ENCODE measurements at places on chromosomes 1 and 21. TPM values are rescaled to one million over a fixed set of nuclear protein-coding genes. Genes with fewer than 3 reads are reported as not detected.

GRCh38 chr1:218401998-218402785 is 57.1 kb downstream of the TGFB2 start:
- H3K27me3 ChIP-seq, result peaks cover 48% of the 10 kb centered on the region
- H3K36me3 ChIP-seq, result peaks cover 5% of the 10 kb centered on the region
- H3K4me1 ChIP-seq, result no peaks in the 10 kb centered on the region

DNA sequence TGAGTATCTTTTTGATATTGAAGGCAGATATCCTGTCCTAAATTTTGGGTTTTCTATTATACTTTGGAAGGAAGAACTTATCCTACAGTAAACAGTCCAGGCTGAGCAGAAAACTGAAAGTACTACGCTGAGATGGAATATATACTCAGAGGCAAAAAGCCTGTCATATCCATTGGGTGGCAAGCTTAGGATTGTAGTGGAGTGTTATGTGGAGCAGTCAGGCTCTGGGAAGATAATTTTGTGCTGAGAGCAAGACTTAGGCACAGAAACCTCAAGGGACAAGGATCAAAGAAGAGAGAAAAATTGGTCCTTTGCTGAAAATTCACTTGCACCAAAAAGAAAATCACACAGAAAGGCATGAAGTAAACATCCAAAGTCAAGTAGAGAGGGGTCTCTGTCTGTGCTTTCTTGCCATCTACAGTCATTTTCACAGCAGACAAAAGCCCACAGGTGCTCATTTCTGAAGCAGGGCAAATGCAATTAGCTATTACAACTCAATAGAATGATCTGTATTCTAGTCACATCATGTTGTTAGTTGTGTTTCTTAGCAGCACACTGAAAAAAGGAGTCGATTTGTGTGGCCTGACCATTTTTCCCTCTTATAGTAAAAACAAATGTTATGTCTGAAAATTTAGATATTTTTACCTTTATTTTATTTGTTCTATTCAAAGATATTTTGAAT is 38.5 kb downstream of the CRB1 start:
- DNase-seq, result no peak
- no peak overlapping the region for H3K27ac ChIP-seq
- H3K4me1 ChIP-seq, result no peaks in the 10 kb centered on the region
- no peak overlapping the region for H3K4me3 ChIP-seq
- H3K36me3 ChIP-seq, result no peaks in the 10 kb centered on the region
- peaks cover 10% of the 10 kb centered on the region for H3K27me3 ChIP-seq

DNA sequence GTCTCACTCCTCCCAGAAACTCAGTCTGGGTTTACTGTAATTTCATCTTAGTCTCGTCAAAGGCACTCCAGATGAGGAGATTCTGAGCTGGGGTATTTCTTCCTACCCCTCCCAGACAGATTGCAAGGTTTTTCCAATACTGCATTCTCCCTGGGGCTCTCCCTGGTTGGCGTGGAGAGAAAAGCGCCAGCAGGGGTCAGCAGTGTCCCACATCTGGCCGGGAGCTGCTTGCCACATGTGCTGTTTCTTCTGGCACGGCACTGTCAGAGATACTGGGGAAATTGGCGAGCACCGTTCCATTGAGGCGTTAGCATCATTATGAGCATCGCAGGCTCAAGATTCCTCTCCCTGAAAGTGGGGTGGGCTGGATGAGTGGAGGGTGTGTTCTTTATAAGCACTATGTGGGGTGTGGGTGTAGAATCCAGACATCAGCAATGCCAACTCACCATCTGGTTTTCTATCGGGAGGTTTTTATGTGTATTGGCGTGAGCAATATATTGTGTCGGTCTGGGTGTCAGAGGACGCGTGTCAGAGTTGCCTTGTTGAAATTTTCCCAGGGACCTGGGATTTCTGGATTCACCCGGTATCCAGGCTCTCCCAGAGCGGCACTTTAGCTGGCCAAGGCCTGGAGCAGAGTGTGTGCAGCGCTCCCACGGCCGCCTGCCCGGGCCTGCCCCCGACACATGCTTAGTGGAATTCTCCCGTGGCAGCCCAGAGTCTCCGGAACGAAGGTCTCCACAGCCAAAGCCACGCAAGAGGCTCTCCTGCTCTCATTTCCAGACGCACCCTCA is 8.0 kb upstream of the NAV1 start:
- no peak overlapping the region for H3K4me3 ChIP-seq
- H3K27me3 ChIP-seq, result peaks cover 22% of the 10 kb centered on the region
- DNase-seq, result no peak
- no peak overlapping the region for H3K27ac ChIP-seq

DNA sequence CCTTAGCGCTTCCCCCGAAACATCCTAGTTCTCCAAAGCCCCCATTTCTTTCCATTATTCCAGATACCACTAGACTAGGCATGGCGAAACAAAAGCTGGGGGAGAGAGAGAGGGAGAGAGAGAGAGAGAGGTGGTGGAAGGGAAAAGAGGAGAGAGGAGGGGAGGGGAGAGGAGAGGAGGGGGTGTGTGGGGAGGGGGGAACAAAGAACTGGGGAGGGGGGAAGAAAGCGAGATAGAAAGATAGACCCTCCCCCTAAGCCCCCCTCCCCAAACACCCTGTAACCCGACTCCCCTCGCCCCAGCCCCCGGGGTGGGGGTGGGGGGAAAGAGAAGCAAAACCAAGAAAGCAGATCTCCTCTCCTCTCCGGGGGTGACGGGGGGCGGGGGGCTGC is 352 bp downstream of the MEX3A start:
- H3K27ac ChIP-seq, result no peak overlapping the region
- H3K4me3 ChIP-seq, result peak overlapping the region; percentile 88
- peaks cover 13% of the 10 kb centered on the region for H3K4me1 ChIP-seq
- H3K27me3 ChIP-seq, result peaks cover 48% of the 10 kb centered on the region

DNA sequence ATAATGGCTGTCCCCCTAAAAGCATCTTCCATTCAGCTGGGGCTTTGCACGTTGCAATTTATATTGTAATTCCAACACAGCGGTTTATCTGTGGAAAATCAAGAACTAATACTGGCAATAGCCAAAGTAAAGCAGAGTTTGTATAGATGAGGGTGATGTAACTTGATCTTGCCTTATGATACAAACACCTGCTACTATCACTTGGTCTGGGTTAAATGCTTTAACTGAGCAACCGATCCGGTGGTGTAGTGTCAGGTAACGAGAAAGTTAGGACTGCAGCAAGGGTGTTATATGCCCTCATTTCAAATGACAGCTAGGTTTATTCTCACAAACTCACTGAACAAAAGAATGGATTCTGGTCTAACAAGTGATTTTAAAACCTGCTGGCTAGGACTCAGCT is 47.3 kb upstream of the PLPPR4 start:
- no peak for DNase-seq
- no peak overlapping the region for H3K27ac ChIP-seq
- H3K36me3 ChIP-seq, result no peaks in the 10 kb centered on the region
- H3K27me3 ChIP-seq, result peaks cover 10% of the 10 kb centered on the region
- no peaks in the 10 kb centered on the region for H3K4me1 ChIP-seq

DNA sequence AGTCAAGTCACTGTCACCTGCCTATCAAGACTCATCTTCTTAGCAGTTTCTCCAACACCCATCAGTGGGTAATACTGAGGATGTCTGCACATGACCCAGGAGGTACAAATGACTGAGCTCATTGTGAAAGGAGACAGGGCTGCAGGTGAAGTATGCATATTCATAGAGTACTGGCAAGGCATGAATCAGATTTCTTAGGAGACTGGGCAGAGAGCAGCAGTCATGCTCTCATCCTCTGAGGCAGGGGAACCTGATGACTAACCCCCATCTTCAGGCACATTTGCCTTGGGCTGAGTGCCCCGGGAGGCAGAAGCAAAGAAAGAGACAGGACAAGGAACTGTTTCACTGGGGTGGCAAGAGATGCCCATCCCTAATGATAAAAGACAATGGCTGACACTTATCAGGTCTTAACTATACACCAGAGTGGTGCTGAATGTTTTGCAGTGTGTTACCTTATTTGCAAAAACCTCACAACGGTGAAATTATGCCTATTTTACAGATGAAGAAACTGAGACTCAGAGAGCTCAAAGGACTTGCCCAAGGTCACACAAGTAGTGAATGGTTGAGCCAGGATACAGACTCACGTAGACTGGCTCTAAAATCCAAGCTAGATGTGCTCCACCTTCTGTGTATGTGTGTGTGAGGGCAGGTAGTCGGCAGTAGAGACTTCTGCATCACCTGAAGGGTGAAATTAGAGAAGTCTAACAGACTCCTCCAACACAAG is 9.2 kb upstream of the GRHL3 start:
- H3K4me1 ChIP-seq, result no peaks in the 10 kb centered on the region
- no peak overlapping the region for H3K27ac ChIP-seq
- H3K27me3 ChIP-seq, result peaks cover 13% of the 10 kb centered on the region
- no peak overlapping the region for H3K4me3 ChIP-seq
- no peak for DNase-seq

DNA sequence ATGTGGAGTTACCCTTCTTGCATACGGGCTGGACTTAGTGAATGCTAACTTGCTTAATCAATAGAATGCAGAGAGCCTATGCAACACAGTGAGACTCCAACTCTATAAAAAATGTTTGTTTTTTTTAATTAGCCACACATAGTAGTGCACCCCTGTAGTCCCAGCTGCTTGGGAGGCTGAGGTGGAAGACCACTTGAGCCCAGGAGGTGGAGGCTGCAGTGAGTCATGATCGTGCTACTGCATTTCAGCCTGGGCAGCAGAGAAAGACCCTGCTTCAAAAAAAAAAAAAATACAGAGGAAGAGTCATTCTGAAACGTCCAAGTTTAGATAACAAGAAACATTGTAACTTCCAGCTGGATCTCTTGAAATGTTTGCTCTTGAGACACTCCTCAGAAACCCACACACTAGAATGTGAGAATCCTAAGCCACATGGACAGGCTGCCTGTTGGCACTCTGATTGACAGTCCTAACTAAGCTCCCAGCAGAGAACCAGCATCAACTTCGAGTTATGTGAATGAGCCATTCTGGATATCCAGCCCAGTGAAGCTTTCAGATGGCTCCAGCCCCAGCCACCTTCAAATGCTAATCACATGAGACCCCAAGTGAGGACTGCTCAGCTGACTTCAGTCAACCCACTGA is 20.0 kb upstream of the CAP1 start:
- H3K27me3 ChIP-seq, result peaks cover 5% of the 10 kb centered on the region
- no peaks in the 10 kb centered on the region for H3K36me3 ChIP-seq
- no peak overlapping the region for H3K4me3 ChIP-seq
- H3K4me1 ChIP-seq, result peaks cover 5% of the 10 kb centered on the region

DNA sequence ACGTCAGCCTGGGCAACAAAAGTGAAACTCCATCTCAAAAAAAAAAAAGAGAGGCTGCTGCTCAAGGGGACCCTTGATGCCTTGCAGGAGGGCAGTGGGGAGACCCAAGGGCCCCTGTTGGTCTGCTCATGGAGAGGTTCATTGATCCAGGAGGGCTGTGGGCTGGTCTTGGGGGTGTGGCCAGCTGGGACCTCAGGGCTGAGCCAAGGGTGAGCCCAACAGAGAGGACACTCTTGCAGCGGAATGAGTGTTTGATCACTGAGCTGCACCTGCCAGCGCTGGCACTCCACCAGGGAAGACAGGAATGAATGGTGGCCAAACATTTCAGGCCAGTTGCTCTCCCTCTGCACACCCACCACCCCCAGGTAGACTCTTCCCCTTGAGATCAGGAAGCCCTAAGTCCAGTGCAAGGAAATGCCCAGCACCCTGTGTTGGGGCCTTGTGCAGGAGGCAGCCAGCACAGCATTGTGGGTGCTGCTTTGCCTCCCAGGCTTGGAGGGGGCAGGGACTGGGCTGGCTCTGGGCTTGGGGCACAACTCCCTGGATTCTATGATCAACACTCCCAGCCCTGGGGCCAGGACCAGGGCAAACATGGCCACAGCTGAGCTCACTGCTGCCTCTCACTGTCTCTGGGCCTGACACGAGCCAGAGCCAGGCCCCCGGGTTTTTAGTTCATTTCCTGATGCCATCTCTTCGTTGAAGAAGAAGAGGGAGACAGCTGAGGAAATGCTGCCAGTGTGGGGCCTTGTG is 50.7 kb downstream of the IRF2BP2 start:
- no peak overlapping the region for H3K27ac ChIP-seq
- H3K4me1 ChIP-seq, result no peaks in the 10 kb centered on the region
- no peaks in the 10 kb centered on the region for H3K36me3 ChIP-seq

DNA sequence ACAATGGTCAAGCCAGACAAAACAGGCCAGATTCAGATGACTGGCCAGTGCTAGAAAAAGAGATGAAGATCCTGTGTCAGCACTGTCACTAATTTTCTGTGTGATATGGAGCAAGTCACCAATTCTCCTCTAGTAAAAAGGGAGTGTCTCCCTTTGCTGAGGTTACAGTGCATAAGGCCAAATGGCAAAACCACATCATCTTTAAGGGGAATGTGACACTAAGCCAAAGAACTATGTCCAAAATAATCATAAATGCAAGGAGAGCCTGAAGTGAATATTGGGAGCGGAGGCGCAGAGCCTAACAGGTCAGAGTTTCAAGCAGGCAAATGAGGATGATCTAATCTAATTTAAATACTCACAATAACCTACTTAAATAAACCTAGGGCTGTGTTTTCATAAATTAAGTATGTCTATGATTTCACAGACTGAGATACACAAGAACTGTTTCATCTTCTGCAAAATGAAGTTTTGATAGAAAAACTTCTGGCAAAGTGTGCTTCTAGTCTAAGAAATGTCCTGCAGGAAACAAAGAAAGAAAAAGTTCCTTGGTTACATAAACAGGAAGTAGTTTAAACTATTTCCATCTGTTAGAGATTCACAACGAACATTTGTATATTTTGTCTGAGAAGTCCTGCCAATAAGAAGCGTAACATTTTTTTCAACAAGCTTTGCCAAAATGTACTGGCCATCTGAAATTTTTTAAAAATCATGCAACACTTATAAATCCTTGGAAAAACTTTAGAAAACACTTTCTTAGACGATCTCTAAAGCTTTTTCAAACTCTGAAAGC is 290.2 kb downstream of the LRRC40 start:
- H3K27ac ChIP-seq, result no peak overlapping the region
- H3K27me3 ChIP-seq, result no peaks in the 10 kb centered on the region
- H3K4me3 ChIP-seq, result no peak overlapping the region

- H3K4me1 ChIP-seq, result peaks cover 5% of the 10 kb centered on the region
- H3K4me3 ChIP-seq, result no peak overlapping the region
- H3K27ac ChIP-seq, result no peak overlapping the region
- H3K36me3 ChIP-seq, result no peaks in the 10 kb centered on the region
- H3K27me3 ChIP-seq, result peaks cover 21% of the 10 kb centered on the region
These were observed 17.0 kb upstream of the GPR37L1 start for GRCh38 chr1:202105571-202106339.

DNA sequence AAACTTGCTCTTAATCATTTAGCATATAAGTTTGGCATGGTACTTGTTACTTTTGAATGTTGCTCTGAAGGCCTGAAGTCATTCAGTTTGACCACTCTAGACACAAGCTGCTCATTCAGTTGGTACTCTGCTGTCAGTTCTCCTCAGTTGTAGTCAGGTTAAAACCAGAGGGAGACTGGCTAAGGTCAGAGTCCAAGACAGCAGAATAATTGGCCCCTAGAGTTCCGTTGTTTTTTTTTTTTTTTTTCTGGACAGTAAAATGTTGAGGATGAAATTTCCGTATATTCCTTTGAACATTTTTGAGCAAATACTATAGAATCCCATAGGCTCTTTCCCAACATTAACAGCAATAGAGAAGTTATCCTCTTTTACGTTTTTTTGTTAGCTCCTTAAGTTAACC is 9.4 kb downstream of the ZBTB40 start:
- H3K27me3 ChIP-seq, result no peaks in the 10 kb centered on the region
- peaks cover 2% of the 10 kb centered on the region for H3K36me3 ChIP-seq
- DNase-seq, result no peak
- no peak overlapping the region for H3K4me3 ChIP-seq

The PTPRU gene
- not detected for total RNA-seq

The NCSTN gene
- 63.3 TPM for total RNA-seq

The MARK1 gene
- total RNA-seq, result 0.10 TPM

The ETV3L gene
- 0.15 TPM for total RNA-seq

The TMEM125 gene
- total RNA-seq, result not detected

The GPR153 gene
- 0.37 TPM for total RNA-seq

The OSCP1 gene
- total RNA-seq, result 0.99 TPM

The KRTAP21-2 gene
- total RNA-seq, result not detected

The RNF186 gene
- total RNA-seq, result not detected
